KBM-7 (cell line): ENCODE measurements at places on chromosomes 2 and 18.

- DNase-seq = no peak
Measured at GRCh38 chr2:20509770-20510490, 63.1 kb downstream of the RHOB start.

GRCh38 chr2:71785516-71785981, 332.2 kb downstream of the DYSF start:
- no peak for DNase-seq

- DNase-seq = no peak
Measured at GRCh38 chr2:219658874-219659273, 31.4 kb downstream of the SLC4A3 start.

- DNase-seq = no peak
Measured at GRCh38 chr2:207083361-207084110, 82.2 kb downstream of the KLF7 start.

GRCh38 chr2:69753659-69754363, 11.9 kb downstream of the ANXA4 start:
- no peak for DNase-seq

DNA sequence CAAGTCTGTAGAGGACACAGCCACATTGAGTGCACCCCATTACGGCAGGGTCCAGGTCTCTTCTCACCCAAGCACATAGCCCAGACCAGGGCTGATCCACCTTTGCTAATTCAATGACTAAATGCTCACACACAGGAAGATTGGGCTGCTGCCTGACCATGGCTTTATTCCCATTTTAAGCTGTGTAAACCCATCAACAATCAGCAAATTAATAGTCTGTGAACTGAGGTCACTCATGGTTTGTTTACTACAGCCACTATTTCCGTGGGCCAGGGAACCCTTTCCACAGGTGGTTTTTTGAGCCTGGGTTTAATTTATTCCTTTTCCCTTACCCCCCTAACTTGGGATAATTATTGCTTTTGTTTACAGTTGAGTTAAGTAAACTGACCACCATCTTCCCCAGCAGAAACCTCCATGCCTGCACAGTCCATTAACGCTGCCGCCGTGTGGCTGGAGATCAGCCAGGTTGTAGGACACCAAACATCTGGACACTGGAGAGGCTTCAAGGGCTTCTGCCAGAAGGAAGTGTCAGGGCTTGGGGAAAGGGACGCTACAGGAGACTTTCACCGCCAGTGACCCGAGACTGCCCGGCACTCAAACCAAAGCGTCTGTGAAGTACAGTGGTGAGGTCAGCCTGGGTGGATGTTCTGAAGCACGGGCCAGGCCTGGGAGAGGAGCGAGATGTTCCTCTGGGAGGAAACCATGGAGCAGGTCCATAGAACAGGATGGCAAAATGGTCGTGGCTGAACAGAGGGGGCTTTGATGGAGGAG, 282.9 kb downstream of the DYSF start:
- no peak for DNase-seq

GRCh38 chr18:62883937-62884735, 168.8 kb downstream of the PHLPP1 start:
- no peak for DNase-seq

- no peak for DNase-seq
Measured at GRCh38 chr2:53208815-53209214, 558.8 kb upstream of the CHAC2 start.

GRCh38 chr2:131092458-131093005, 728 bp downstream of the FAM168B start:
- DNase-seq = peak; percentile 20

DNA sequence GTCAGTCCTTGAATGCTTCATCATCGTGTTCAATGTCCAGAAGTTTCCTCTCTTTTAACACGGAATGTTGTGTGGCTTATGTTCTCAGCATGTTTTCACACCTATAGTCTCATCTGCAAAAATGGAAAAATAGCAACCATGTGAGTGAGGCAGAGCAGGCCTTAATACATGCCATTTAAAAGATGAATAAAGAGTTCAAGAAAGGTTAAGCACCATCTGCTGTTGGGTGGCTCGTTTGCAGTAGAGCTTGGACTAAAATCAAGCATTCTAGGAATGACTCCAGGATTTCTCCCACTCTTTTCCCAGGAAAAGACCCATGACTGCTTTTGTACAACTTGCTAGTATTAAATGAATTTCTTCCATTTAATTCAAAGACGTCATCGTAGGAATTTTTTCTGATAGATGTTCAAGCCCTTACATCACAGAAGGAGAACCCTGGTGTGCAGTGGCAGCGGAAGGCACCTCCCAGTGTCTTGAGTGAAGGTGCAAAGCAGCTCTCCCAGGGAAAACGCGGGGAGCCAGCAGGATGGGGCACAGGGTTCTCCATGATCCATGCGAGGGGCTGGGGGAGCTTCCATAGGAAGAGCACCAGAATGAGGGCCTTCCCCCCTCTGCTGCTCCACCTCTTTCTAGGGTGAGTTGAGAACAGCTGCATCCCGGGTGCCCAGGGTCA, 9.6 kb downstream of the DCDC2C start:
- no peak for DNase-seq
